Hindlimb muscle (tissue), 1 donor: ENCODE measurements at places on chromosomes 5 and 9.

GRCh38 chr5:104498281-104498680 is 935.7 kb upstream of the NUDT12 start:
- no peak for DNase-seq

DNA sequence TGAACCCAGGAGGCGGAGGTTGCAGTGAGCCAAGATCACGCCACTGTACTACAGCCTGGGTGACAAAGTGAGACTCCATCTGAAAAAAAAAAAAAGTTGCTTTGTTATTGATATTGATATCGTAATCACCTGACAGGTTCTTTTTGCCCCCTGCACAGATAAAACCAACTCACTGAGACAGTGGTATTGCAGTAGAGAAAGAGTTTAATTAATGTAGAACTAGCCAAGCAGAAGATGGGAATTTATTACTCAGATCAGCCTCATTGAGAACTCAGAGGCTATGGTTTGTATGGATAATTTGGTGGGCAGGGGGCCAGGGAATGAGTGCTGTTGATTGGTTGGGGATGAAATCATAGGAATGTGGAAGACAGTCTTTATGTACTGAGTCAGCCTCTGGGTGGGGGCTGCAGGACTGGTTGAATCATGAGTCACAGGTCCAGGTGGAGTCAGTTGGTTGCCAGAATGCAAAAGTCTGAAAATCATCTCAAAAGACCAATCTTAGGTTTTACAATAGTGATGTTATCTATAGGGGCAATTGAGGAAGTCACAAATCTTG is 35.8 kb upstream of the MEGF10 start:
- DNase-seq = no peak

GRCh38 chr5:90438100-90438499 is 28.5 kb upstream of the CETN3 start:
- no peak for DNase-seq

DNA sequence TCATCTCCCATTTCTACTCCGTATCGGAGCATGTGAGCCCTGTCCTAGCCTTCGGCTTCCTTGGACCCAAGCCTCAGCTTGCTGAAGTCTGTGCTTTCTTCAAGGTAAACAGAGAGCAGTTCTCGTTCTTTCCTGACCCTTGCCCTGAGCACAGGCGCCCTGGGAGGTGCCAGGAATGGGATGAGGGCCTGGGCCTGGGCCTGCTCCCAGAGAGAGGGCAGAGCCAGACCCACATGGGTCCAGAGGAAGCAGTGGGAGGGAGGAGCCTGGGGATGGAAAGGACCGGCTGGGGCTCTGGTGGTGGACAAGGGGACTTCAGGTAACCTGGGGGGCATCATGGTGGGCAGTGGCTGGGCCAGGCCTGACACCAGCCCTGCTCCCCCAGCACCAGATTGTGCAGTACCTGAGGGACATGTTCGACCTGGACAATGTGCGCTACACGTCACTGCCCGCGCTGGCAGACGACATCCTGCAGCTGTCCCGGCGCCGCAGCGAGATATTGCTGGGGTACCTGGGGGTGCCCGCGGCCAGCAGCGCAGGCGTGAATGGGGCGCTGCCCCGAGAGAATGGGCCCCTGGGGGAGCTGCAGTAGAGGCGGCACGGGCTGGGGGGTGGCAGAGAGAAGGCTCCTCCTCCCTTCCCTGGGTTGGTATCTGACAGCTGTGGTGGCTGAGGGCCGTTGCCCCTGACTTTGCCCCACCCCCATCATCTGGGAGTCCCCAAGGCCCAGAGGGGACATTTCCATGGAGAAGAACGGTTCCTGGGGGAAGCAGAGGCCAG is 10.9 kb upstream of the DOLPP1 start:
- no peak for DNase-seq

DNA sequence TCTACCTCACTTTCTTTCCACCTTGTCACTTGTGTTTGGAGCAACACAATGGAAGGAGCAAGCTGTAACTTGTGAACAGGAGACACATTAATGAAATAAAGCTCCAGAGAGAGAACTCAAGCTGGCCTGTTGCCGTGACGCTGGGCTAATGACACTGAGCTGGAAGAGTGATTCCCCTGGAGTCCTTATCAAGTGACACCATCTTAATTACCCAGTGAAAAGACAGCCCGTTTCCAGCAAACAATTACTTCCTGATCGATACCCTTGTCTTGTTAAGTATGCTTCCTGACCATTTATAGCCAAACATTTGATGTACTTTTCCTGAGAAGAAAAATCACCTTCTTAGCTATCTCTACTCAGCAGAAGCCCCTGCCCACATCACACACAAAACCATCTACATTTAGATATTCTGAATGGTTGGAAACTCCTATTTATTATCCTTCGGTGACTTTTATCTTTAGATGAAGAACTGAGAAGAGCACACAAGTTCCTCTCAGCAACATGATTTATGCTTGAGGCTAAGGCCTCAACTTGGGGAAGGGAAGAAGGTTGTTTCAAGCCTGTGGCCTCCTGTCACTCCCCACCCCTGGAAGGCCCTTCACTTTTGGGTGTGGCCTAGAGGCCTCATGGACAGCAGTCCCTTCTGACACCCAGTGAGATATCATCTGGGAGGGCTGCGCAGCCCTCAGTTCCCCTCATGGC is 34.1 kb downstream of the CRHBP start:
- DNase-seq = no peak

DNA sequence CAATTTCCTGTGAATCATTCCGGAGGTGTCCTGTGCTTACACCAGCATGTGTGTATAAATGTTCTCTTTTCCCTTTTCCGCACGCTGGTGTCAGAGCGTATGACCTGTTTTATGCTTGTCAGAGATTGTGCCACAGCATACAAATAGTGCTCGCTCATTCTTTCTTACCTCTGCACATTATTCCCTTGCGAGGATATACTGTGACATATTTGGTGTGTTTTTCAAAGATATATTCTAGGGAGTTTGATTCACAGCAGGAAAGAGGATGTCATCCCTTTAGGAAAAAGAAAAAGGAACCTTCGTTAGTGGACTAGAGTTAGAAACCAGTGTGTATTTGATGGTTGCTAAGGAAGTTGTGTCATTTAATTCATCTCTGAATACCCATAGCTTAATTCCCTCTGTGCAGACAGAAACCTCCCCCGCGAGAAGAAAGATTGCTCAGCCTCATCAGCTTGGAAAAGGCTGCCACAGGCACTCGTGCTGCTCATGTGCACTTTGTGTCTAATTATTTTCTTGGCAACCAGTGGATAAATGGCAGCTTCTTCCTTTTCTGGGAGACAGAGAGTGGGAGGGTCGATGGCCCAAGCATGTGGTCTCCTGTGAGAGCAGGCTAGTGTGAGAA is 14.7 kb upstream of the CCIN start:
- peak; percentile 64 for DNase-seq

DNA sequence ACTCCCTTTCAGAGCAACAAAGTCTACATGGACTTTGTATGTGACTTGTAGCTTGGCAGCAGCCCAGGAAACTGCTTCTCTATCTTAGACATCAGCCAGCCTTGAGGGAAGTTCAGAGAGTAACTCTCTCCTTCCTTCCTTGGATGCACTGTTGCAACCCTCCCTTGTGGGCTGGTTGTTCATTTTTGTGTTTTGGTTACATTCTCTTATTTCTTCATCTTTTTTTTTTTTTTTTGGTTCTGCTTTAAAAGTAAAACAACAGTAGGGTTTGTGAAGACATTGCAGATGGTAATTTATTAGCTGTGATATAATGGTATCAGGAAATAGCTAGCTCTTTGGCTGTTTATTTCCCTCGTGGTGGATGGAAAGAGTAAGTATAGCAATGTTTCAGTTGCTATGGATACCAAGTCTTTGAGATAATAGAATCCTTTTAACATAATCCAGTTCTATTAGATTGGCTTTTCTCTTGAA is 97.9 kb upstream of the MAMDC2 start:
- DNase-seq = peak; percentile 45

GRCh38 chr5:147557876-147558745 is 48.2 kb upstream of the DPYSL3 start:
- no peak for DNase-seq

DNA sequence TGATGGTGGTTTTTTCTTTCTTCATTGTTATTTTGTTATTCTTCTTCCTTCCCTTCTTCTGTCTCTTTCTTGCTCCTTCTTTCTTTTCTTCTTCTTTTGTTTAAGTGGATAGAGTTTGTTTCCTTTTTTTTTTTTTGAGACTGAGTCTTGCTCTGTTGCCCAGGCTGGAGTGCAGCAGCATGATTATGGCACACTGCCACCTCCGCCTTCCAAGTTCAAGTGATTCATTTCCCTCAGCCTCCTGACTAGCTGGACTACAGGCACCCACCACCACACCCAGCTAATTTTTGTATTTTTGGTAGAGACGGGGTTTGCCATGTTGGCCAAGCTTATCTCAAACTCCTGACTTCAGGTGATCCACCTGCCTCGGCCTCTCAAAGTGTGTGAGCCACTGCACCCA is 40.3 kb downstream of the JAK2 start:
- no peak for DNase-seq

- no peak for DNase-seq
Measured at GRCh38 chr5:31036411-31036810, 157.1 kb upstream of the CDH6 start.

DNA sequence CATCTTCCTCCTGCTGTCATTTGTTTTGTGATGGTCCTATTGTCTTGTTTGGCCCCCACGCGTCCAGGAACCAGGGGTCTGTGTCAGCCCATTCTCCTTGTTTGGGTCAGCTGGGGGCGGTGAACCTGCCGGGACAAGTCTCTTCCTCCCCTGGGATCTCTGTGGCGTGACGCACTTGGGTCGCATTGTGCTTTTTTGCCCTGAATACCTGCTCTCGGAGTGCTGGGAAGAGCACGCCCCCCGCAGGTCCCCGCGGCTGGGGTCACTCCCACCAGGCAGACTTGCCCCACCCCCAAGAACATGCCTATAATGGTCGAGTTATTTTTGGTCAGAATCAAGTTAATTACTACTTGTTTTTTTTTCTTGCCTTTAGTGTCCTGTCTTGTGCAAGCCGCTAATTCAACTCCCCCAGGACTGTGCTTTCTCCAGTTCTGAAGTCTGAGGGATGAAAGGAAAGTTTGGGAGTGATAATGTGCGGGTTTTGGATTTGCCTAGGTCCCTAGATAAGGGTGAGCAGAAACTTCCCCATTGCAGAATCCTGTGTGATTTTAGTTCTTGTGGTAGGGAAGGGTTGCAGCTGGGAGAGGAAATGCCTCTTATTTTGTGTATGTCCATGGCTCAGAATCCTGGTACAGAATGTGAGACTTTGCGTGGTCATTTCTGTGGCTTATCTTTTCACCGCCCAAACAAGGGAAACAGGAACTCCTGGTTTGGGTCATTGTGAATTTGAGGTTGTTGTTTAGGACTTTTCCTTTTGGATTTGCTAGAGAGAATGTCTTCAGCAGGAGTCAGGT is 789 bp downstream of the ACER2 start:
- DNase-seq = peak; percentile 15

DNA sequence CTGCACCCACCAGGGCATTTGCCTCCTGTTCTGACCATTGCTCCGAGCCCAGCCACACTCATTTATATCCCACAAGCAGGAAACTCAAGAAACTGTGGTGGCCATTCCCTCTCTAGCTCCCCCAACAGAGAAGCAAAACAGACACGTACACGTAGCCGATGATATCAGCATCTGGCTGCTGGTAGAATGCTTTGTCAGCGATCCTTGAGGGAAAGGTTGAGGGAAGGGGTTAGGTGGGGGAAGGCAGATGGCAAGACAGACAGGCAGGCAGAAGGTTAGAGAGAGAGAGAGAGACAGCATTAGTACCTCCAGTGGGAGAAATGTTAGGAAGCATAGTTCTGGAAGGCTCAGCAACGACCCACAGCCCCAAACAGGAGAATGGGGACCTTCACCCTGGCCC is 7.8 kb downstream of the HIGD2A start:
- no peak for DNase-seq

DNA sequence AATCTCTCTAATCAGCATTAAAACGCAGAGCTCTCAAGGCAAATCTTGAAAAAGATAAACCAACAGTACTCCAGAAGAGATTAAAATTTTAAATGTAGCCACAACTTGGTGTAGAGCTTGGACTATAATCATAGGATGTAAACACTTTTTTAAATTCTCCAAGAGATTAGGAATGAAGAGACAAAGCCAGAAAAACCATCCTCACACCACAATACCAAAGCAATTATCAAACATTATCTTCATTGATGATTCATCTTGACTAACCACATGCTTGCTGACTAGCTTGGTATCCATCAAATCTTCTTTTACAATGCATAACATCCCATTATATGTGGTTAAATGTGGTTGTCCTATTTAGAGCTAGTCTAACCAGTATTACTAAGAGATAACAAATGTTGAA is 815.1 kb downstream of the TLE1 start:
- DNase-seq = no peak

DNA sequence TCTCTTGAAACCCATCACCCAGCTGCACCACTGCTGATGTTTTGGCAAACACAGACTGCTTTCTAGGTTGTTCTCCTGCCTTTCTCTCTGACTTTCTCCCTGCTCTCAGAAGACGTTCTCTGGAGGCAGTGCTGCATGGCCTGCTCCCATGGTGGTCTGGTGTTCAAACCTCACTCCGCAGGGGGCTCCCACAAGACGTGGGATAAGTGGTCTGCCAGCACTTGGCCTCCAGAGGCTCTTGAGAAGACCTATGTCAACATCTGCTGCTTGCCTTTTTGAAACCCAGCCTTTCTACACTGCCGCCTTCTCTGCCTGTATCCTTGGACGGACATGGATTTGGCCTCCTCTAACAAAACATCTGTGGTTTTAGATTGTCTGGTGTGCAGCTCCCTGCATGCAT is 16.6 kb downstream of the USP20 start:
- DNase-seq = no peak

DNA sequence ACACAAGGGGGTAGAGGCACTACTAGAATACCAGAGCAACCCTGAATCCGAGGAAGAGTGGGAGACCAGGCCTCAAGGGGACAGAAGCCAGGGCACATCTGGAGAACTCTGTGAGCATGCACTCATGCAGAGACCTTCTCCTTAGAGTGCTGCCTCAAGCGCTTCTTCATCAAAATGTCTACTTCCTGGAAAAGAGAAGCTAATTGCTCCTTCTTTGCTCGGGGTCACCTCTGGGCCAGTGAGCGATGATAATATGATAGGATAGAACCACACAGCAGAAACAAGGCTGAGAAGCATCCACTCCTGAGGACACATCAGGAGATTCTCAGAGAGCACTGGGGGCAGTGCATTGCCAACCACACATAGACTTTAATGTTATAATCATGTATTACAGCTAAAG is 23.7 kb upstream of the LMNB1 start:
- DNase-seq = no peak

DNA sequence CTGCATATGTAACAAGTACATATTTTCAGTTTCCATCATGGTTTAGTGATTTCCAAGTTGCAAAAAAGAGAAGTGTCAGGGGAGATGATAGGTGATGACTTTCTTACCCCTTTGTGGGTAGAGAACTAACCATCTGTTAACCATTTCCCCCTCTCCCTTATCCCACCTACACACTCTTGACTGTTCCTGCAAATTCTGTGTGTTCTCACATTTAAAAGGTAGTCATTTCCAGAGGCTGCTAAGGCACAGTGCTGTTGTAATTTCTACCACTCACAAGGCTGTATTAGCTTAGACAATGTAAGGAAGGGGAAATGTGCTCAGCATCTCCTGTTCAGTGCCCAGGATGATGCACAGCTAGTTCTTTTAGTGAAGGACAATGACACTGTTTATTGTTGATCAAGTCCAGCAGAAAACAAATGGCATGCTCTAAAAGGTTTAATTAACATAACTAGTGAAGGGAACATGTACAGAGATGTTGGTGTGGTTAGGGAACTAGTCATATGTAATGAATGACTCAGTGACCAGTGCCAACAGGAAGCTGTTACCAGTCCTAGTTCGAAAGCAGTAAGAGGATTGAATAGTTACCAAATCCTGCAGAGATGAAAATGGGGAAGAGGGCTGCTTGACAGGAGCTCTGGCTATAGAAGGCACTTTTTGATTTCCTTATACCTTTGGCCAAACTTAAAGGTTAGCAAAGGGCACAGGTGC is 165.1 kb downstream of the PLK2 start:
- DNase-seq = no peak

- DNase-seq = no peak
Measured at GRCh38 chr9:136604823-136605525, 57.7 kb upstream of the EGFL7 start.
